A549 treated with dexamethasone at 1 μM for 4 hours (cell line): ENCODE measurements at places on chromosomes 7 and 10. TPM values are rescaled to one million over a fixed set of nuclear protein-coding genes. Genes with fewer than 3 reads are reported as not detected.

AGMO gene
- total RNA-seq = 0.59 to 1.2 TPM (median 0.92 TPM) in 5 replicates

ELFN1 gene
- total RNA-seq = 0.24 to 0.37 TPM (median 0.33 TPM) in 5 replicates

RAMP3 gene
- not detected in 5 replicates for total RNA-seq

MSMB gene
- total RNA-seq = 0.46 TPM in 1 of 5 replicates, not detected in the others

ZNHIT1 gene
- 67.6 to 90.3 TPM (median 82.7 TPM) in 5 replicates for total RNA-seq
